ENCODE measurements at places on chromosomes 16 and 17. TPM values are rescaled to one million over a fixed set of nuclear protein-coding genes. Genes with fewer than 3 reads are reported as not detected.

LRRC75A gene
- 0.96 TPM for total RNA-seq

KAT8 gene
- 72.0 TPM for total RNA-seq

DNA sequence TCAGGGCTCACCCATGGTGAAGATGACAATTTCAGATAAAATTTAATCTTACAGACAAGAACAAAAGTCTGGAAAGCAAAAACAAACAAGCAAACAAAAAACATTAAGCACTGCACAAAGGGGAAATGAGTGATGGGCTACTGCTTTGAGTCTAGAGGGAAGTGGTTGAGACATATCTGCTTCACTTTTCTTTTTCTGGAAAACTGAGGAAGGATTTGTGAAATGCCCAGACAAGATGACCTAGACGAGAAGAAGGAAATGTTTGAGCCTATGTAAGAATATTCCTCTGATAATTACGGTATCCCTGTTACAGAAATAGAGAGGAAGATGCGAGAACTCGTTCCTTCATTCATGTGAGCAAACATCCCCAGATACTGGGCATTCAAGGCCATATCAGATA is 11.5 kb upstream of the HYDIN start:
- H3K36me3 ChIP-seq, result no peaks in the 10 kb centered on the region
- no peak overlapping the region for H3K27ac ChIP-seq
- DNase-seq, result no peak
- H3K4me1 ChIP-seq, result no peaks in the 10 kb centered on the region
- peaks cover 5% of the 10 kb centered on the region for H3K27me3 ChIP-seq

GRCh38 chr16:10182222-10183053 is at the start of gene GRIN2A:
GRIN2A (minus strand) TSS chr16:10182428; CDS start chr16:10180411, 2,017 bp downstream.
- no peak within 1 kb of the TSS for H3K27ac ChIP-seq
- H3K36me3 ChIP-seq, result no peaks in the 10 kb centered on the region
- peaks cover 85% of the 10 kb centered on the region for H3K27me3 ChIP-seq
- H3K4me1 ChIP-seq, result peaks cover 27% of the 10 kb centered on the region
- peak within 1 kb of the TSS; percentile 61 for H3K4me3 ChIP-seq

DNA sequence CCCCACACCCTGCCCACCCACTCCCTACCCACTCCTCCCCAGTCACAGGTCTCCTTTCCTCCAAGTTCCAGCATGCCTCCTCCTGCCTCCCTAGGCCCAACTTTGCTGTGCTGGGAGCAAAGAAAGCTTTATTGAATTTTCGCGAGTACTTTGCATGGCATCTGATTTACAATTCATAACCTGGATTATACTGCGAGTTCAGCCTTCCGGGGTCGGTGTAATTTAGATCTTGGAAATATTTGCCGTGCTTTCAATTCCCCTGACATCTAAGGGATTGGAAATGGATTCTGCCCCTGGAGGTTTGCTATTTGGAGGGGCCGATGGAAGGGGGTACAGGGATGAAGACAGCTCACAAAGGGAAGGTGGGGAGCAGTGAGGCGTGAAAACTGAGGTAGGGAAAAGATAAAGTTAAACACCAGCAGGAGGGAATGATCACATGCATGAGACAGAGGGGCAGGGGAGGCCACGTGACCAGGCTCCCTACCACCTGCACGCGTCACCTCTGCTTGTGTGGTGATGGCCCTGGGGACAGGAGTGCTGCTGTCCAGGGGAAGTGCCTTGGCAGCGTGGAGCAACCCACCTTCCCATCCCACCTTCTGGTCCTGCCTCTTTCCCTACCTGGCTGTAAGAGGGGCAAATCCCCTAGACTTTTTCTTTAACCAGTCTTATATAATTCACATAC is 132.3 kb upstream of the RPL38 start:
- H3K4me1 ChIP-seq, result no peaks in the 10 kb centered on the region
- no peak for DNase-seq
- no peak overlapping the region for H3K27ac ChIP-seq
- H3K36me3 ChIP-seq, result no peaks in the 10 kb centered on the region

- no peaks in the 10 kb centered on the region for H3K36me3 ChIP-seq
- peaks cover 33% of the 10 kb centered on the region for H3K27me3 ChIP-seq
- no peak overlapping the region for H3K4me3 ChIP-seq
- peaks cover 12% of the 10 kb centered on the region for H3K4me1 ChIP-seq
- H3K27ac ChIP-seq, result no peak overlapping the region
- no peak for DNase-seq
Measured at GRCh38 chr16:15816228-15816627, 40.6 kb downstream of the MYH11 start.
